ENCODE measurements at places on chromosomes 2 and 18.
A peak's percentile ranks its signal among the peaks of the same experiment; 100 is the strongest.

- DNase-seq: no peak
Measured at GRCh38 chr2:122100346-122100745, 344.9 kb downstream of the TSN start.

DNA sequence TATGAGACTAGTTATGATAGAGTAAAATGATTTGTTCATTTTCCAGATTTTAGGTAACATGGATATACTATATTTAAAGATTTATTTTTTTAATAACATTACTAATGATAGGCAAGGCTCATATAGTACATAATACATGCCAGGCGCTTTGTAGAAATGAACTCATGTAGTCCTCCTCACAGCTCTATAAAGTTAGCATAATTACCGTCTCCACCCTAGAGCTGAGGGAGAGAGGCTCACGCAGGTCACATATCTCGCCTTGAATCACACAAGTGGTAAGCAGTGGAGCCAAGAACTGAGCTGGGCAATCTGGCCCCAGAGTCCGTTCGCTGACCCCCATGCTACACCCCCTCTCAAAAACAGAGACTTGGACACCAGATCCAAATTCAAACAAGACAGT is 222.5 kb downstream of the FAM210A start:
- DNase-seq: no peak

DNA sequence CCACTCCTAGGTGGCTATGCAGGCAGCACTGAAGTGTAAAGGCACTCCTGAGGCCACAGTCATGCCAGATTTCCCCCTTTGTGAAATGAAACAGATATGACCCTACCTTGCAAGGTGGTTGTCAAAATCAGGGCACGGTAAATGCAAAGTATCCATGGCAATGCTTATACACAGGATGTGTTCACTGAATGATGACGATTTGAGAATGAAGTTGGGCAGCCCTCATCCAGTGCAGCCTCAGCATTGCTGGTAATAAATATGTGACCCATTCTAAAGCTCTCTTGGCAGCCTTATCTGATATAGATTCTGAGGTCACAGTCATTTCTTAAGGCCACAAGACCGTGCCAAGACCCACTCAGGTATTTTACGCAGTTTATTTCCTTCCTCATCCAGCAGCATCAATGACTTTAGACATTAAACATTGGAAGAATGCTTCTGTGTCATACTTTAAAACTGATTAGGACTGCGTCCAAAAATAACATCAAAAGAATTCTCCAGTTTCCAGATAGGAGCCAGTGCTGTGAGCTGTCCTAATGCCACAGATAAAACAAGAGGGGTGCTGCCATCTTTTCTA is 125.5 kb upstream of the SERTAD2 start:
- no peak for DNase-seq

GRCh38 chr2:78418021-78418420 is 607.5 kb upstream of the REG3G start:
- DNase-seq: no peak

GRCh38 chr2:15645300-15645699 is 53.6 kb downstream of the DDX1 start:
- no peak for DNase-seq

- DNase-seq: no peak
Measured at GRCh38 chr18:3051718-3052410, 38.9 kb upstream of the LPIN2 start.

DNA sequence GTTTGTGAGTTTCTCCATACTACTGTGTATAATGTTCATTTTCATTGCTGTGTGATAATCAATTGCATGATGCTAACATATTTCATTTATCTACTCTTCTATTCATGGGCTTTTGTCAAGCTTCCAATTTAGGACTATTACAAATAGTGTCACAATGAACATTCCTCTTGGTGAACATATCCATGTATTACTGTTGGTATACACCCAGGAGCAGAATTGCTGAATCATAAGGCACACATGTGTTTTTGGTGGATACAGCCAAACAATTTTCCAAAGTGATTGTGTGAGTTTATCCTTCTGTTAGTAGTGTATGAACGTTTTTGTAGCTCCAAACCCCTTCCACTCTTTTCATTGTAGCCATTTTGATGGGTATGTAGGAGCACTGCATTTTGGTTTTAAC is 101.6 kb upstream of the COPS8 start:
- no peak for DNase-seq

DNA sequence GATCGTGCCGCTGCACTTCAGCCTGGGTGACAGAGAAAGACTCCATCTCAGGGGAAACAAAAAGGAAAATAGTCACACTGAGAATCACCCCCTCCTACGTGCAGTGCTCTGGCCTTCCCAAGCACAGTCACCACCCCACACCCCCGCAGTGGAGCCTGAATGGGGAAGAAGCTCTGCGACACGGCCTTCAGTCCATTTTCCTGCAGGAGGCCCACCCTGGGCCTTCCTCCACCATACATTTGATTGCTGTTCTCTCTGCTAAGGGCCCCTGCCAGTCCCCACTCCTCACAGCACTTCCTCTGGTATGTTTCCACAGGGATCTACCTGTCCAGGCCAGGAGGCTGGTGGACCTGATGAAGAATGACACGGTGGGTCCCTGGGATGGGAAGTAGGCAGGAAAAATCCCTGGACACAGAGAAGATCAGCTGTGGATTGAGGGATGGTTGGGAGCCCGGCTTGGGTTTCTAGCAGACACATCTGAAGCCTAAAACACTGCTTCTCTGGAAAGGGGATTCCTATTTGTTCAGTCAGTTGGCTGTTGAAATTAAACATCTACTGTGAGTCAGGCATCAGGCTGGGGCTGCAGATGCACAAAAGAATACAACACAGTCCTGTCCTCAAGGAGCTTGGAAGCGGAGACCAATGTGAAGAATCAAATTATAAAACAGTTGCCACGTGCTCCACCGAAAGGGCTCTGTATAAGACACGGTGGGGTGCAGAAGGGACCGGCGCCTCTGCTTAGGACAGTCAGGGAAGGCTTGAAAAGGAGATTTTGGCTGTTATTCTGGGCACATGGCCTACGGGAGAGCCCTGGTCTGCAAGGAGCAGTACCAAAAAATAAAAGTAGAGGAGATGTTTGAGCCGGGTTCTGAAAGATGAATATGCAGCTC is 82.2 kb downstream of the PLB1 start:
- no peak for DNase-seq

DNA sequence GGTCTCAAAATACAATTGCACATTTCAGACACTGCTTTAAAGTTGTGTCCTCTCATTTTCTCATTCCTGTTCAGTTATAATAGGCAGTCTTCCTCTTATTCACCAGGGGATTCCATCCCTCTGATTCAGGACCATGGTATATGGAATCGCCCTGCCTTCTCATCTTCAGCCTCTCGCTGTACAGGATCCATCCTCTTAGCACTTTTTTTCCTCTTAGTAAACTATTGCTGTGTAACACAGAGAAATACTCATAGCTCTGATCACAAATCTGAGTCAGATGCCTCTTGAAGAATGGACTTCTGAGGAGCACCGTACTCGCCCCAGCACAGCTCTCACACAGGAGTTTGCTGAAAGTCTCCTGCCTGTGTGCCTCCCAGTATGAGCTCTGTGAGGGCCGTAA is 11.3 kb downstream of the RMP24 start:
- DNase-seq: no peak

- no peak for DNase-seq
Measured at GRCh38 chr2:219025637-219026585, 15.4 kb downstream of the CFAP65 start.

GRCh38 chr2:240358821-240359397 is 76.6 kb upstream of the GPC1 start:
- DNase-seq: no peak

GRCh38 chr2:201180010-201180409 is 2.9 kb upstream of the CASP10 start:
- no peak for DNase-seq

DNA sequence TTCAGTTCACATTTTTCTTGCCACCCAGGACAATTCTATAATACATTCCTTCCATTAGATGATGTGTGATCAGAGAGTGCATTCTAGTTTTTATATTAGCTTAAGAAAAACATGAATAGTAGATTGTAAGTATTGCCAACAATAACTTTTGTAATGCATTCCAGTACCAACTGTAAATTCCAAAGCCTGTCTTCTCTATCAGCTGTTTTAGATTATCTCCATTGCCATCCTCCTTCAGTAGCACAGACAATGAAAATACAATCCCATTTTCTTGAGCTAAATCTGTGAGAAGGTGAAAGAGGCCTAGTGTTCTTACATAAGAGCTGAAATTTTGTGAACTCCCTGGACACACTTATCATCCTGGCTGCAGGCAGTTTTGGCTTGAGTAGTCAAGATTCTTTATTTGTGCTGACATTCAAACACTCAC is 103.9 kb downstream of the CCBE1 start:
- DNase-seq: no peak

- no peak for DNase-seq
Measured at GRCh38 chr2:180056367-180057118, 49.4 kb upstream of the CWC22 start.

DNA sequence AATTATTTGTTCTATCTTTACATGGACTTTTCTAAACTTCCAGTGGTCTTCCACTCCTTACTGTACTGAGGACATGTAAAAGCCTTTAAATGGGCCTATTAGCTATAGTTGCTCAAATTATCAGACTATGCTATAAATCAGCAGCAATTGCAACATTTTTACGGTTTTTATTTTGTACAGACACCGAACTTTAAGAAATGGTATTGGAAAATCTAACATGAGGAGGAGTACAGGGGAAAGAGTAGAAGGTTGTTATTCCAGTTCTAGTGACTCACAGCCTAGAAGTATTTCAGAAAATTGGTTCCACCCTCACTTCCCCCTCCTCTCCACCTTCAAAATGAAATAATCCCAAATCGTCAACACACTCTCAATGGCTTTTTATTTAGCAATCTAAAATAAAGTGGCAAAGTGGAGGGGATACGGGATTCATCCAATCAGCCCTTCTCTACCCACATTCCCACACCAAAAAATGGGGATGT is 1.1 kb downstream of the NCKAP1 start:
- no peak for DNase-seq

DNA sequence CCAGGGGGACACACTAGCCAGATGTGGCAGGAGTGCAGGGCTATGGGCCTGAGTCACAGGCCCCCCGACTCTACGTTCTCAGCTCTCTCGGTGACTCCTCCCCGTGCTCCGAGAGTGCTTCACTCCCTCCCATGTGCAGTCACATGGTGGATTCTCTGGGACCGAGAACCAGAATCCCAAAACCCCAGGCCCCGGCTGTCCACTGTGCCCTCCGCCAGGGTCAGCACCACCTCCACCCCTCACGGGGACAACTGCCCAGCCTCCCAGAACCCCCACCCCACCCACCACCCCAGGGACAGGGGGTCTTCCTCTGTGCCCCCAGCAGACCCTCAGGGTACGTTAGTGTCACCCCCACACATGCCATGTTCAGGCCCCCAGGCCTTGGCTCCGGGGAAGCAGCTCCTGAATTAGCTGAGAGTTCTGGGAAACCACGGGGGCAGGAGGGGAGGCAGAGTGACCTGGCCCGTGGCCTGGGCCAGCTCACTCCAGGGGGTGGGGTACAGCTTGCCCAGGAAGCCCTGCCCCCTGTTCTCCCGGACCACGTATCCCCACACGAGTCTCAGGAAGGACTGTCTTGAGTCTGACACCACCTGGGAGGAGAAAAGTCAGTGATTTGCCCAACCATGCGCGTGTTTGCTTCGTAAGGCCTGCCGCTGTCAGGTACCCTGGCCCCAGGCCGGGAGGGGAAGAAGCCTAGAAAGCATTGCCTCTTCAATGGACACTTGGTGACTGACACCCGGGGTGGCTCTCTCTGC is 4.4 kb downstream of the RAMP1 start:
- DNase-seq: no peak

DNA sequence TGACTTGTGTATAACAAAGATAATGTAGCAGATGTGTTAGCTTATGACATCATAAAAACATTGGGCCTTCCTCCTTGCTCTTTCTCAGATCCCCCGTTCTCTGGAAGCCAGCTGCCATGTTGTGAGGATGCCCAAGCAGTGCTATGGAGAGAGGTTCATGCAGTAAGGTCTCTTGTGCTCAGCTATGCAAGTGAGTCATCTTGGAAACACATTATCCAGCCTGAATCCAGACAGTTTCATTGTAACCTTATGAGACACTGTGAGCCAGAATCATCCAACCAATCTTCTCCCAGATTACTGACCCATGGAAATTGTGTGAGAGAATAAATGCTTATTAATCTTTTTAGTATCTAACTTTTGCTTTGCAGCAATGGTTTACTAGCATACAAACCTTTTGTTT is 60.8 kb downstream of the ST6GAL2 start:
- DNase-seq: no peak

GRCh38 chr2:219253753-219254589 is at the start of gene TUBA4A:
TSS of gene TUBA4A (minus strand) at chr2:219253918. CDS start at chr2:219253858, 60 bp downstream.
- DNase-seq: peak; percentile 45

- DNase-seq: no peak
Measured at GRCh38 chr2:94870440-94871225, 597 bp upstream of the TEKT4 start.

GRCh38 chr2:135694711-135695110 is 46.9 kb upstream of the UBXN4 start:
- DNase-seq: no peak

DNA sequence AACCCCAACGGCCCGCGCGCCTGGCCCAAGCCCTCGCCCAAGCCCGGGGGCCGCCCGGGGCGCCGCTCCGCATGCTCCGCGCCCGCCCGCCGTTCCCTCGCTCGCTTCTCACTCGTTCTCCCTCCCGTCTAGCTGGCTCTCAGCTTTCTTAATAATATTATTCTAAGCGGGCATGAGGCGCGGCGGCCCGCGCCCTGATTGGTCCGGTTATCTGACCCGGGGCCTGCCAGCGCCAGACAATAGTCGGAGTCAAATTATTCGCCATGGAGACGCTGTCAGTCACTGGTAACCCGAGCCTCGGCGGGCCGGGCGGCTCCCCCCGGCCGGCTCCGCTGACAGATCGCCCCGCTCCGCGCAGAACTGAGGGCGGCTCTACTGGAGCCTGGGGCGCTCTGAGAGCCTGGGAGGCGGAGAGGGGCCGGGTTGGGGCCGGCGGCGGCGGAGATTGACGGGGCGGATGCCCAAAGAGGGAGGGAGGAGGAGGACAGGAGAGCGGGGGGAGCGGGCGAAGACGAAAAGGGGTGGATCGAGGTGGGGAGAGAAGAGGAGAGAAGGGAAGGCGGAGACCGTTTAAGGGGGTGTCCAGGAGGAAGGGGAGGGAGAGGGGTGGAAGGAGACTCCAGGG is at the start of gene SIX2:
Gene SIX2 (minus strand): TSS at position 150 of the 625 bp plus-strand sequence. CDS start 342 bp downstream, outside the sequence.
- DNase-seq: no peak

- no peak for DNase-seq
Measured at GRCh38 chr18:56851774-56852173, 200.6 kb downstream of the WDR7 start.

DNA sequence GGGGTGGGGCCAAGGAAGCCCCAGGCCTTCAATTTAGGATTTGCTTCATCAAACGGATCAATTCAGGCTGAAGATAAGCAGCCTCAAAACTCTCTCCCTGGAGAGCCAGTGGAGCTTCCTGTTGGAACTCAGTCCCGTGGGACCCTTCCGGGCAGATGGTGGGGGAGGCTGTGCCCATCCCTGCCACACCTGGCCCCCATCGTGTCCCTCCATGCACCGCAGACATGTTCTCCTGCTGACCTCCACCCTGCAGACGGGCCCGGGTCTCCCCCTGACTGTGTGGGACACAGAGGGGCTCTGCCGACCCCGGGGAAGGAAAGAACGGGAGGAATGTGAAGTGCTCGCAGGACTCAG is 144.2 kb downstream of the TPO start:
- DNase-seq: no peak
